ENCODE measurements at places on chromosomes 6 and 20.

DNA sequence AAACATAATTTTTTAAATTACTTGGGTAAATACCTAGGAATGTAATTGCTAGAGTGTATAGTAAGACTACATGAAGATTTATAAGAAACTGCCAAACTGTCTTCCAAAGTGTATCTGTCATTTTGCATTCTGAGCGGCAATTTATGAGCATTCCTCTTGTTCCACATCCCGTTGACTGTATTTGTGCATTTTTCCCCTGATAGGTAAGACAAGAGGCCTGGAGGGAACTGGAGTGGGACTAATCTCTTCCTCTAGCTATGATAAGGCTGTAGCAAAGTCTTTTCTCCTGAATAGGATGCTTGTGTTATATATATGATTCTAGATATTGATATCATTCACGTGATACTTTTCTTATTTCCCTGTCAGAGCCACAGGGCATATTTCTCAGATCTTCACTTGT, 1557.5 kb downstream of the GRIK2 start:
- no peak for DNase-seq

DNA sequence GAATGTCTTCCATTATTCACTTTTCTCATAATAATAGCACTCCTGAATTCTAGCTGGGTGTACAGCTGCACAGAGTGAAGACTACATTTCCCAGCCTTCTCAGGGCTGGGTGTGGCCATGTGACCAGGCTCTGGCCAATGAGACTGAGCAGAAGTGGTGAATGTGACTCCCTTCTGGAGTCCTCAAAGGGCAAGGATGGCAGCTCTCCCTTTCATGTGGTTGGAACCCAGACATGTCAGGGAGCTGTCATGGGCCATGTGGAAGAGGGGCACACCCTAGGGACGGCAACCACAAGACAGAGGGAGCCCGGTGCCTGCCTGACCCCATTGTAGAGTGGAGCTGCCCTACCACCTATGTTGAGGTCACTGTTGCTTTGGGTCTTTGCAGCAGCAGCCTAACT, 312.8 kb upstream of the SULF2 start:
- DNase-seq = no peak

GRCh38 chr6:43828711-43829110, 58.7 kb downstream of the VEGFA start:
- no peak for DNase-seq

DNA sequence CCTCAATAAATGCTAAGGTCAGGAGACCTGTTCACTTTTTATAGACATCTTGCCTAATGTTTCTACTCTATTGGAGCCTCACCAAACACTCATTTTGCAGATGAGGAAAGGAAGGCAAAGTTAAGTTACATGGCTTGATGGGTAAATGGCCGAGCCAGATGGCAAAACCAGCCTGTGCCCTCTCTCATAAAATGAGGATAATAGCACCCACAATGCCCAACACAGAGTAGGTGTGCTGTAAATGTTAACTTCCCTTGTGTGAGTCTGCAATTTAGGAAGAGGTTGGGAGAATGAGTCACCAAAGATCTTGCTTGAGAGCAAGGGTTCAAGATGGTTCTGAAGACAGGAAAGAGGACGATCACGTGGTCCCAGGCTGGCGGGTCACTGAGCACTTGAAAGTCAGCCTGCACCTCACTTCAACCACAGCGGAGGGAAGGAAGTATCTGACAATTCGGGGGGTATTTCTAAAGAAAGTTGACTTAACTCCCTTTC, 3.3 kb downstream of the KCNK5 start:
- no peak for DNase-seq

DNA sequence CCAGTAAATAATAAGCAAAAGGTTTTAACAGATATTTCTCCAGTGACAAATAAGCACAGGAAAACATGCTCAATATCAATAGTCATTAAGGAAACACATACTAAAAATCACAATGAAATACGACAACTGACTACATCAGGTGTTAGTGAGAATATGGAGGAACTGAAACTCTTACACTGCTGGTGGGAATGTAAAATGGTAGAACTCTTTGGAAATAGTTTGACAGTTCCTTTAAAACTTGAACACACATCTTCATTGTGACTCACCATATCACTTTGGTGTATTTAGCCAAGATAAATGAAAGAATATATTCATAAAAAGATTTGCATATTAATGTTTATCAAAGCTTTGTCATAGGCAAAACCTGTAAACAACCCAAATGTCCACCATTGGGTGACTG, 11.3 kb upstream of the MAP3K5 start:
- DNase-seq = no peak

DNA sequence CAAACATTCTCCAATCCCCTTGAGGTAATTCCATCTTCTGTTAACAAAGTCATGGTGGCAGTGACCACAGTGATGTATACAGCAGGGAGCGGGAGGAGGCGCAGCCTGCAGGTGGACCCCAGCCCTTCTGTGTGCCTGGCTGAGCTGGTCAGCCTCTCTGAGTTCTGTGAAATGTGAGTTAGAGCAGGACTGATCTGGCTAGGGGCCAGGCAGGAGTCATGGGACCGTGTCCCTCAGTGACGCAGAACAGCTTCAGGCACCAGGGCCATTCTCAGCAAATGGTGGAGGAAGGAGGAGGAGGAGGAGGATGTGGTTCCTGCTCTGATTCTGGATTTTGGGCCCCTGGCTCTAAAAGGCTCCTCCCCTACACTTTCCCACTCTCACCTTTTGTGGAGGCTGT, 6.9 kb downstream of the PHACTR3 start:
- no peak for DNase-seq
